ENCODE measurements at places on chromosomes 7 and 10.

DNA sequence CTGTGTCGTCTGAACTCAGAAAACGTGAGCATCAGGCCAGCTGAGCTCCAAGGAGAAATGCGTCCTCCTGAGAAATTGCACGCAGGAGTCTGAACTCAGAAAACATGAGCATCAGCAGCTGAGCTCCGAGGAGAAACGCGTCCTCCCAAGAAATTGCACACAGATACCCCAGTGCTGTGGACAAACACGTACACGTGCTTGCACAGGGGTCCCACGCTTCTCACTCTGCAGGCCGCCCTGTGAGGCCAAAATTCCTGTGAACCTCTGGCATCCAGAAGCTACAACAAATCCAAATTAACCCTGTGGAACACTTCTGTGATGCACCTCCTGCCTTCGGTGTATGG lies 133.8 kb downstream of the WDR37 start:
- DNase-seq: no peak

- no peak for DNase-seq
Observed at GRCh38 chr7:25669961-25670841, 441.9 kb upstream of the NPVF start.

GRCh38 chr10:3805201-3805790 lies 20.3 kb upstream of the KLF6 start:
- peak; percentile 95 for DNase-seq

GRCh38 chr10:72265508-72265907 lies 8.2 kb upstream of the DDIT4 start:
- no peak for DNase-seq
